ENCODE measurements at places on chromosomes 6 and 20.

DNA sequence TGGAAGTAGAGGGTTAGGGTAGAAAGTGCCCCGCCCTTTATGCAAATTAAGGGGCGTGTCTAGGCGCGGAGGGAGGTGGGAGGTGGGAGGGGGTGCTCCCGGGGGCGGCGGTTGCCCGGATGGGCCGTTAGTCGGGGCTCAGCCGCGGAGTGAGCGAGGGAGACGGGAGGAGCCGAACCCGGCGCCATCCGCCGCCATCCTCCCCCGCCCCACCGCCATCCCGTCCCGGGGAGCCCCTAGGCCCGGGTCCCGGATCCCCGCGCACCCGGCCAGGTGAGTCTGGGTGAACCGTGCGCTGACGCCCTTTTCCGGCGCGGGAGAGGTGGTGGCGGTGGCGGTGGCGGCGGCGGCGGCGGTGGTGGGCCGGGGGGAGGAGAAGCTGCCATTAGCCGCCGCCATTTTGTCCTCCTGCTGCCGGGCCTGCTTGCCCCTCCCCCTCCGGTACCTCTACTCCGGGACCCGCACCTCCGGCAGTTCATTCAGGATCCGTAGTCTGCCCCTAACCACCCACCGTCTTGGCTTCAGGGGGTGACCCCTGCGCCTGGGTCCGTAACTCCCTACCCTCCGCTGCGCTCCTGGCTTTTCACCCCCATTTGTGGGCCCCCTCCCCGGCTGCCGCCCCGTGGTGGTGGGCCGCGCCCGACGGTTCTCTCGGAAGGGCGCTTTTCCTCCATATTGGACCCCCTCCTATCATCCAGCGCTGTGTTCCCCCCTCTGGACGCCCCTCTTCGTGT, at the start of gene PRRC2A:
Gene PRRC2A (plus strand): TSS at position 130 of the 734 bp plus-strand sequence. CDS start 2,075 bp downstream, outside the sequence.
- DNase-seq = no peak

GRCh38 chr6:101344885-101345284, 48.6 kb upstream of the GRIK2 start:
- DNase-seq = no peak

GRCh38 chr20:13009682-13010406, 1.1 kb downstream of the SPTLC3 start:
- DNase-seq = peak; percentile 97

DNA sequence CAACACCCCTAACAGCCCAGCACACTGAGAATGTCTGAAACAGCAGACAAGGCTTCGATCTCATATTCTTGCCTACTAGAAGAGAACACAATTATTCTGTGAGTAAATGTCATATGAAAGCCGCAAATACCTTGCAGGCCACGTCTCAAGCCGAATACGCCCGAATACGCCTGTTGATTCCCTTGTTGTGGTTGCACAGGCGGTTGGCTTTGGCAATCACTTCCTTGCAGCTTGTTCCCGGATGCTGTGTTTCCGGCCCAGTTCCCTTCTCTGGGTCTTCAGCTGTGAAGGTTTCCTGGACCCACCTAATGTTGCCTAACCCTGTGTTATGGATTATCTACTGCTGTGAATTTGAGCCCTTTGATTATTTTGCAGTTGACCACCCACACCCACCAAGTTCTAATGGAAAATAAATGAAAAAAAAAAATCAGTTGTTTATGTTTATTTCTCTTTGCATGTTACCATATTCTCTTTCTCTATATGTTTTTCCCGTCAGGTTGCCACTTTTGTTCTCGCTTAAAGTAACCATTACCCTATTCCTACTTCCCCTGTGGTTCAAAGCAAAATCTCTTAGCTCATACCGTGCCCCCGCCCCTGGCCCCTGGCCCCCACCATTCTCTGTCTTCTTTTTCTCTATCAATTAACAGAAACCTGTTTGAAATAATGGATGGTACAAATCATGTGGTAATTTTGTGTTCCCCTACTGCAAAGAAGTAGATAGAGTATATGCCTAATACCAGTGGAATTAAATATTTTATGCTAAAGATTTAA, 172.4 kb downstream of the ADGB start:
- no peak for DNase-seq

GRCh38 chr20:54456961-54457360, 18.4 kb upstream of the DOK5 start:
- DNase-seq = no peak

GRCh38 chr6:35439308-35439707, 12.8 kb upstream of the FANCE start:
- DNase-seq = no peak

GRCh38 chr6:33295621-33296369, 2.9 kb downstream of the RGL2 start:
- no peak for DNase-seq

DNA sequence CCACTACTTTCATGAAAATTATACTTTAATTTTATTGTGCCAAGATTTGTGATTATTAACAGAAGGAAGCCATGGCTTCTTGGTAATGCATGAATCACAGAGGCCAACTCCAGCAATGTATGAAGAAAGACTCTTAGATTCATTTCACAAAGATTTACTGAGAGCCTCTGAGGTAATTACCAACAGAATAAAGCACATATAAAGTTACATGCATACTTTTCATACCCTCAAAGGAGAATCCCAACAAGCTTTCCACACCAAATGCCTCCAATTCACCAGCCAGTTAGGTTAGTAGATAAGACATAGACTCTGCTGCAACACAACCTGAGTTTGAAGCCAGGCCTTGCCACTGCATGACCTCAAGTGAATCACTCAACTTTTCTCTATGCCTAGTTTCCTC, 41.9 kb downstream of the HBS1L start:
- DNase-seq = peak; percentile 65

DNA sequence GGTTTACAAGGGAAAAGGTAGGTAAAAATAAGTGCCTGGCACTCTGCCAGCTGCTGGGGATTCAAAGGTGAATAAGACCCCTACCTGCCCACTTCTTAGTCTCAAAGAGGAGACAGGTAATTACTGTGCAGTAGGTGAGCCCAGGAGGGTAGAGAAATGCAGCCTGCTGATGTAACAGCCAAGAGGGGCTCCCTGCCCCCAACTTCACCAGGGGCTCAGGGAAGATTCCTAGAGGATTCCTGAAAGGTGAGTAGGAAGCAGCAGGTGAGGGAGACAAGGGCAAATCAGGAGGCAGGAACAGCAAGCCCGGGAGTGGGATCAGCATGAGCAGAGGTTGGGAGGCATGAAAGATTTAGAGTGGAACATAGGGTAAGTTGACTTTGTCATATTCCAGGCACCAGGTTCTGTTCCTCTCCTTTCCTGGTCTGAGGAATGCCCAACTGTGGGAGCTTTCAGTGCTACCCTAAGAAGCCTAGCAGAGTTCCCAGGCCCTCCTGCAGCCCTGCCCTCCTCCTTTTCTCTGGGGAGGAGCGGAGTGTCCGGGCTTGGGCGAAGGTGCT, 258.1 kb downstream of the LRFN2 start:
- no peak for DNase-seq

DNA sequence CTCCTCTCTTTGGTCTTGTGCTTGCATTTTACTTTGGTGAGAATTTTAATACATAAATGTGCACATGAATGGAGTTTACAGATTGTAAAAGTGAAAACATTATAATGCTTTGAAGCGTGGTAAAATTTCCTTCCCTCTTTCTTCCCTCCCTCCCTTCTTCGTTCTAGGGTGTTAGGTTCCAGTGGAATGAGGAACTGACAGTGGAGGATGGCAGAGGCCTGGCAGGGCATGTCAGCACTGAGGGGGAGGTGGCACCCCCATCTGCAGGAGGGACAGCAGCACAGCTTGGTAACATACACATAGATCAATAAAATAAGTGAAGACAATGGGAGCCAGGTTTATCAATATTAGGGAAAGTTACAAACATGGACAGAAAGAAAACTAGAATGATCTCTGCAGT, 47.5 kb downstream of the RNASET2 start:
- no peak for DNase-seq

DNA sequence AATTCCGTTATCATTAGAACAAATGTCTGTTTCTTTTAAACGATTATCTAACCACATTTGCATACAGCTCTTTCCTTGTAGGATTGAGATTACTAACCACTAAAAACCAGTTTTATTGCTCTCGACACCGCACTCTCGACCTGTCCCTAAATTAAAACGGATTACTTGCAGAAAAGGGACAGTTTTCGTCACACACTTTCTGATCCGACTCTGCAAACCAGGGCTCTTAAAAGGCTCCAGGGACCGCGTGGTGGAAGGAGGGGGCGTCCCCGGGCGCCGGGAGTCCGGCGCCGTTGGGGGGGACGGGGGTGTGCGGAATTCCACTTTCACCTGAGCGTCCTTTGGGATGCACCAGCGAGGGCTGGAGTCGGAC, 731 bp downstream of the MAK start:
- DNase-seq = peak; percentile 22

DNA sequence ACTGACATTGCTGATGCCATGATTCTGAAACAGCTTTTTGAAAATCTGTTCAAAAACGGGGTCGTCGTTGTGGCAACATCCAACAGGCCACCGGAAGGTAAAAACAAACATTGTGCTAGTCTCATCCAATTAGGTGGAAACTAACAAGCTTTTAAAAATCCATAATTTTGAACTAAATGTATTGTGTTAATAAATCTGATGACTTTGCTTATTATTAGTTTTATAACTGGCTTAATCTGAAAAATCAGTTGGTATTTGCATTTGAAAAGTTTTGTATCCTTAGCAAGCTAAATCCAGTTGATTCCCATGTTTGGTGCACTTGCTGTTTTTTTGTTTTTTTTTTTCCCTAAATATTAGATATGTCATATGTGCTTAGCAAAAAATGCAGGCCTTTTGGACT, 71.4 kb downstream of the AFG1L start:
- DNase-seq = no peak

DNA sequence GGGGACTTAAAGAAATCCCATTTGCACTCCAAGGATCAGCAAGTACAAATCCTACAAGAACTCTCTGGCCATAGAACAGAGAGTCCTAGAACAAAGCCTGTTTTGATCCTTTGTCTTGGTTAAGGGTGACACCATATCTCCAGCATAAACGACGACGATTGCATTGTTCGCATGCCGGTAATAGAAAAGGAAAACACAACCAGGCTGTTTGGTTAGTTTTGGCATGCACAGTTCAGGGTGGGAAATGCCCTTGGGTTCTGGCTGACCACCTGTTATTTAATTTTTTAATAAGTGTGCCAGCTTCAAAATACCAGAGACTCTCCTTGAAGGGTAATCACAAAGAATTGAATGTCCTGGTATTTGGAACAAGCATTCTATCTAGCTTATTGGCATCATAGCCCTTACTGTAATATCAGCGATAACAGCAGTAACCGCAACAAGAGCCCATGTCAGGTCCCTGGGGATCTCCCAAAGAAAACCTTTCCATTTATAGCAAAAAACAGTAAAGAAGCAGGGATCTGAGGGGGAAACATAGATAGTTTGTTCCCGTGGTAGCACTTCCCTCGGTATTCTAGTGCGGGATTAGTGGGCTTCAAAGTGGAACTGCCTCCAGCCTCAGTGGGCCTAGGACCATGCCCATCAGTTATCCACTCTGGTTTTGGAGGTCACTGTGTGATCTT, 77.1 kb downstream of the TMEM170B start:
- peak; percentile 66 for DNase-seq

DNA sequence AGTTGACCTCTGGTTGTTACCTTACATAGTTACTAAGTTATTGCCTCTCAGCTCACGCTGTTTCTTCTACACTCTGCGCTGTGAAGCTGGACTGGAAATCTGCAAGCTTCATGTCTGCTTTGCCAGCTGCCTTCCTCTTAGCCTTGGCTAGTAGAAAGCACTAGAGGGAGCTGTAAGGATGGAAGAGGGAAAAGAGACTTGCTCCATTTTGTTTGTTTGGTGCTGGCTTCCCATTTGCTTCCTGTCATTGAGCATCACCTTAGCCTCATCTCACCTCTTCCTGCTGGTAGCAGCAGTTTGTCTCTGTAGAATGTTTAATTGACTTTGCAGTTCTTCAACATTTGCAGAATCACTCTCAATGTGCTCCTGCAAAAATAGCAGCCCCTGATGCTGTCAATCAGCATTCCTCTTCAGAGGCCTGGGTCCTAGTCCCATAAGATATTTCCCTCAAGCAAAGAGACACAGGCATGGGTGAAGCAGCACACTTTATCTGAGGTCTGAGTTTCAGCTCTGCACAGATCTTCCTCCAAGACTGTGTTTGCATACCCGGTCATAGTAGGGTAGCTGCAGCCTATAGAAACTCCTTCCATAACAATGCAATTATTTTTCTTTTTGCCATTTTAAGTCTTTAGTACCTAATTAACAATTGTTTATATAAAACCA, 302.2 kb upstream of the EPHA7 start:
- DNase-seq = peak; percentile 51

DNA sequence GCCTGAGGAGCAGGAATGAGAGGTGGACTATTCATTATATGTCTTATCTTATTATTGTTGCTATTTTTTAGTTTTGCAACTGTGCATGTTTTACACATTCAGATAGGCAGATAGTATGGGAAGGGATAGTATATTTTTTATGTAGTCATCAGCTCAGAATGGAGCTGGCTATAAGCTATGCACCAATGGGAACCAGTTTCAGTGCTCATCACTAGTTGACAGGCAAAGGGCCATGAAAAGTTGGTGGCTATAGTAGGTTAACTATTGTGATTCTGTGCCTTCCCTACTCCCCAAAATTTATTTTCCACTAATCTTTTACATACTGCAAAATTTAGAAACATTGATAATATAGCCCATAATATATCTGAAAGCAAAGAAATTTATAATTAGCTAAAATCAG, 5.3 kb upstream of the UBD start:
- DNase-seq = no peak

DNA sequence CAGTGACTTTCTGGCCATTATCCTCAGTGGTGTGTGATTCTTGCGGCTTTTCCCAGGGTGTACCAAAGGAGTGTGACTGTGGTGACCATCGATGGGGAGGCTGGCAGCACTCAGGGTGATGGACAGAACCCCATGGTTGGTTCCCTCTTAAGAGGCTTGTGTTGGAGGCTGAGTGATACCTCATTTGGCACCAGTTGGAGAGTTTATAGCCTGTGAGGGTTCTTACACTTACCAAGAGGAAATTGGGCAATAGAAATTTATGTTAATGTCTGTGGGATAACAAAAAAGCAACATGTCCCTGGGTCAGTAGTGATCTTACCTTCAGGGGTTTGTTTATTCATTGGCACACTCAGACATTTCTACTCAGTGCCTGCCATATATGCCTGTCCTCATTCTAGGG, 37.2 kb downstream of the DAAM2 start:
- DNase-seq = no peak

DNA sequence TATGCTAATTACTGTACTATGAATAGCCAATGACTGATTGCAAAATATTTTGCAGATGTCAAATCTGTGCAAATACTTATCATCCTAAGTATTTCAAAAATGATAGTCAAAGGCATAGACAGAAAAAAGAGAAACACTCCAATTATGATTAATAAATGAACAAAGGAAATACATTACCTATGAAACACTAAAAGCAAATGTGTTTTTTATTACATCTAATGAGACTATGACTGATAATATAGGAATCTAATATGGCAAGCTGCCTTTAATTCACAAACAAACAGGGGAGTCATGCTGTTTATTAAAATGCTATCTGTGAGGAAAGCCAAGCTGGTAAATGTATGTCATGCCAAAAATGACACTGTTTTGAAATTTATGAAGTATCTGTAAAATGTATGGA, 713.2 kb upstream of the NRSN1 start:
- no peak for DNase-seq

DNA sequence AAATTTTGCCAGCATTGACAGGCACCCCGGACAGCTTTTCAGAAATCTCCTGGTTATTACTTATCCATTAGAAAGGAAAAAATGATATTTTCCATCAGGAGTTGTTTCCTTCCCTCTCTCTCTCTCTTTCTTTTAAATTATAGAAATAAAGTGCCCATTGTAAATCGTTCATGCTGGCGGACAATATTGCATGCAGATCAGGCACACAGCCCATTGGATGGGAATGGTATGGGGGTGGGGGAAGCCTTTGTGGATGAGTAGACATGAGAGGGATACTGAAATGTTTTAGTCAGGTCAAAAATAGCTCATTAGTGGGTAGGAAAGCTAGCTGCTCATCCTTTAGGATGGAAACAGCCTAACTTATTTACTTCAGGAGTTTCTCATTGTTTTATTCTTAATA, 764.9 kb upstream of the MMS22L start:
- DNase-seq = no peak
